NCI-H1092 (cell line): ENCODE measurements at places on chromosomes 2 and 18.

- no peak for DNase-seq
Measured at GRCh38 chr2:230772156-230772555, 59.5 kb downstream of the CAB39 start.

DNA sequence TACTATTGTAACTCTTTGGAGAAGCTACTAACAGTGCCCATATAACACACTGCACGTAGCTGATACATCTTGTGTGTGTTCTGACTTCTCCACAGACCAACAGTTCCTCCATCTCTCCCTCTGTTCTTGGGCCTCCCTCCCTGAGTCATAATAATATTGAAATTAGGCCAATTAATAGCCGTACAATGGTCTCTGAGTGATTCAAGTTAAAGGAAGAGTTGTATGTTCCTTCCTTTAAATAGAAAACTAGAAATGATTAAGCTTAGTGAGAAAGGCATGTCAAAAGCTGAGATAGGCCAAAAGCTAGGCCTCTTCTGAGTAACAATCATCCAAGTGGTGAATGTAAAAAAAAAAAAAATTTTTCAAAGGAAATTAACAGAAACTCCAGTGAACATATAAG lies 828.4 kb upstream of the CHAC2 start:
- no peak for DNase-seq

DNA sequence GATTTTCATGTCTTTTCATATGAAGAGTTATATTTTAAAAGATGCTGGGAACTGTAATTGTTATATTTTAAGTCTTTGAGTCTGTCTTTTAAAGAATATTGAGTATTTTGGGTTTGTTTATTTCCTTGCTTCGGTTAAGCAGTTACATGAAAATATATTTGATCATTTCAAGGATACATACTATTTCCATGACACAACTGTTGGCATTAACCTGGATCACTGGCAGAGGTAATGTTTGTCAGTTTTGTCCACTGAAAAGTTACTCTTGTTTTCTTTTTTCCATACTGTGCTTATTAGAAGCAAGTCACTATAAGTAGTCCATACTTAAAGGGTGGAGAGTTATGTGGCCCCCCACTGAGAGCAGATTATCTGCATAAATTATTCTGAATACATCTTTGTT lies 1142.0 kb upstream of the TMEFF2 start:
- no peak for DNase-seq

DNA sequence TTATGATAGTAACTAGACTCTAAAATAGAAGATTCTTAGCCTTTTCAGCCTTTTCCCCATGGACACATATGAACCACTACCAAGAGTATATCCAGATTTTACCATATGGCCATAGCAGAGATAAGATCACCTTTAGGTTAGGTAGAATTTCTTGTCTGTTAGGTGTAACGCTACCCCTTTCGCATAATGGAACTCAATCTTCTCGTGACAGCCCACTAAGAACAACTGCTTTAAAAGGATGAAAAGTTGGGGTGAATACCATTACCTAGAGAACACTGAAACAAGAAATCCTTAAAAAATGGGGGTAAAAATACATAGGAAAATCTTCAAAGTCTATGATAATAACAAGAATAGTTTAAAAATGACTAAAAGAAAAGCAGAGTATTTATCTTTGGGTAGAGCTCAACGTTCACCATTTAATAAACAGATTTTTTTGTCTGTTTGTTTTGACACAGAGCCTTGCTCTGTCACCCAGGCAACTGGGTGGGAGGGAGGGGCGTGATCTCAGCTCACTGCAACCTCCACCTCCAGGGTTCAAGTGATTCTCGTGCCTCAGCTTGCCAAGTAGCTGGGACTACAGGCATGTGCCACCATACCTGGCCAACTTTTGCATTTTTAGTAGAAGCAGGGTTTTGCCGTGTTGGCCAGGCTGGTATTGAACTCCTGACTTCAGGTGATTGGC lies 67.2 kb downstream of the VIL1 start:
- no peak for DNase-seq

DNA sequence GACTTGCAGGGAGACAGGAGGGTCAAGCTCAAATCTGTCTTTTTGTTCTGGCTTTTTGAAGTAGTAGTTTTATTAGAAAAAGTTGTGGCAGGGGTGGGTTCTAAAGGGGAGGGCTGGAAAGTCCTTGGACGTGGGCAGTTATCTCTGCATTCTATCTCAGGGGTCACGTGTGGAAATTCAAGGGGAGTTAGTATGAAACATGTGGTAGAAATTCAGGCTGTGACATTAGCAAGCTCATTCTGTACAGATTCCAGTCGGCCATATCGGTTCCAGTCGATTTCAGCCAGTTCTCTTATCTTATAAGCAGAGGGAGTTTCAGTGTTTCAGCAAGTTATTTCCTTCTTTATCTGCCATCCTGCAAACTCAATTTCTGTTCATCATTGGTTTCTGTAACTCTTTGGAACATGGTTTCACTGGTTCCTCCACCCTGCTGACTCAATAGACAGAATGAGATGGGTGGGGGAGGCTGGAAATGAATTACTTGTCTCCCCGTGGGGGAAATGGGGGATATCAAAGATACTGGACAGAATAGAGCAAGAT lies 53.0 kb downstream of the RAB27B start:
- no peak for DNase-seq

GRCh38 chr18:37640504-37640903 lies 74.9 kb upstream of the CELF4 start:
- DNase-seq = no peak

GRCh38 chr2:66699793-66700676 lies 265.1 kb downstream of the MEIS1 start:
- DNase-seq = no peak

DNA sequence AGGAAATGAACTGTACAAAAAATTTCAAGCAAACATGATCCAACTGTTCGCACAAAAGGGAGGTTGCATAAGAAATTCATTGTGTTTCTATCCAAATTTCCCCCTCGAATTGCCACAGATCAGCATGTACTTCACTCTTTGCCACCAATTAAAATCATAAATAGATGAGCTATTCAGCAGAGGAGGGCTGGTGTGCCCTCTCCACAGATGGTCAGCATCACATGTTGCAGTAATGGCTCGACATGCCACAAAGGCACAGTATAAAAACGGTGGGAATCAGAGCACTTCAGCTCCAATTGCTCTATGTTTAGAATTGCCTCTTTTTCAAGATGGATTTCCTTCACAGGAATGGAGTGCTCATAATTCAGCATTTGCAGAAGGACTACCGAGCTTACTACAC lies at the start of gene G6PC2:
Gene G6PC2, plus strand, starts transcription at position 289 of the 400 bp plus-strand sequence. Its CDS starts 41 bp downstream, at position 330.
- no peak for DNase-seq

DNA sequence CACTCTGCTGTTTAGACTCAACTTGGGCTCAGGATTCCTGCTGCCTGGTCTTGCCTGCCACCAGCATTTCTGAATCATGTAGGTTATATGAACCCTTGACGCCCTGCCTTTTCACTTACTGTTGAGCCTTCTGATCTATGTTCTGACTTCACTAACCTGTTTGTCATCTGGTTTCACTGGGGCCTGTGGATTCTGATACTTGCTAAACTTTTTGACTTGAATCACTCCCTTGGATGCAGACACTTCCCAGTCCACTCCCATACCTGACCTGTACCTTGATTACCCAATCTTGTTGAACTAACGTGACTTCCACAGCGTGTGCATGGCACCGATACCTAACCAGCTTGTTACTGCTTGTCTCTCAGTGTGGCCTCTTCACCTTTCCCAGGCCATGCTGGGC lies 35.6 kb upstream of the SPAG16 start:
- no peak for DNase-seq

DNA sequence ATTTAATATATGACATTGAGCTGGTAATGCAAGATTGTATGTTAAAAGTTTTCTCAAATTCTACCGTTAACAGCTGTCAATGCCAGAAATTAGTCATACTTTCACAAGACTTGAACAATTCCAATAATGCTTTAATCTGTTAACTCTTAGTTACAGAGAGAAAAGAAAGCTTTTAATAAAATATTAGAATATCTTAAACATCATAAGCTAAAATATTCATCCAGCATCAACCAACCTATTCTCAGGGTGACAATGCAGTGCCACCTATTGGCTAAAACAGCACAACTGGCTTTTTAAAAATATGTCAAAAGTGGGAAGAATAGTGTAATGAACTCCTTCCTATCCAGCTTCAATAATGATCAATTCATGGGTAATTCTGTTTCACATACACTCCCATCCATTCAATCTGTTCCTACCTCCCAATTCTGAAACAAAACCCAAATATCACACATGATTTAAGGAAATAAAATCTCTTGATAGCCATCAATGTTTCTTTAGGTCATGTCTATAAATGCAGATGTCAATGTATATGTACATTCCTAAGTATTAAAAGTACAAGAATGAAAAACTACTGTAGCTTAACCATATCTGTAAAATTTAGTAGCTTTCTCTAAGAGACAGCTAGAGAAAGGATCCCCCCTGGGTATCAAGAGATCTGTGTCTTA lies 79.8 kb upstream of the CCDC141 start:
- DNase-seq = no peak

DNA sequence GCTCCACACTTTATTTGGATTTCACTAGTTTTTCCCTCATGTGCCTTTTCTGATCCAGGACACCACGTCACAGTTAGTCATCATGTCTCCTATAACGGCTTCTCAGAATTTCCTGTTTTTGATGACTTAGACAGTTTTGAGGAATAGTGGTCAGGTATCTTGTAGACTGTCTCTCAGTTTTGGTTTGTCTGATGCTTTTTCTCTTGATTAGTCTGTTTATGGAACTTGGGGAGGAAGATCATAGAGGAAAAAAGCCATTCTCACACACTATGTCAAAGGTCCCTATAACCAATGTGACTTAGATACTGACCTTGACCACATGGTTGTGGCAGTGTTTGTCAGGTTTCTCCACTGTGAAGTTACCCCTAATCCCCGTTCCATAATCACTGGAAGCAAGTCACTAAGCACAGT lies 89.0 kb downstream of the RAPH1 start:
- DNase-seq = no peak

DNA sequence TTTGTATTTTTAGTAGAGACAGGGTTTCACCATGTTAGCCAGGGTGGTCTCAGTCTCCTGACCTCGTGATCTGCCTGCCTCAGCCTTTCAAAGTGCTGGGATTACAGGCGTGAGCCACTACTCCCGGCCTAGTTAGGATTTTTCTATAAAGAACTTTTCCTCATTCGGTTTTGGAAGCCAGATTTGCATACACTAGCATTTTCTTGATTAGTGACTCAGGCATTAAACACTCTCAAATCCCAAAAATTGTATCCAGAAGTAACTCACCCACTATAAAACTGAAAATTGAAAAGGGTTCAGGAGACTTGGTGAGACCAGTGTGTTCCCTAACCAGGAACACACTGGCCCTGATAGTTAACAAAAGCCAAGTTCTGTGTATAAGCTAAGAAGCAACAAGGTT lies 25.2 kb downstream of the EIF2AK3 start:
- DNase-seq = no peak

DNA sequence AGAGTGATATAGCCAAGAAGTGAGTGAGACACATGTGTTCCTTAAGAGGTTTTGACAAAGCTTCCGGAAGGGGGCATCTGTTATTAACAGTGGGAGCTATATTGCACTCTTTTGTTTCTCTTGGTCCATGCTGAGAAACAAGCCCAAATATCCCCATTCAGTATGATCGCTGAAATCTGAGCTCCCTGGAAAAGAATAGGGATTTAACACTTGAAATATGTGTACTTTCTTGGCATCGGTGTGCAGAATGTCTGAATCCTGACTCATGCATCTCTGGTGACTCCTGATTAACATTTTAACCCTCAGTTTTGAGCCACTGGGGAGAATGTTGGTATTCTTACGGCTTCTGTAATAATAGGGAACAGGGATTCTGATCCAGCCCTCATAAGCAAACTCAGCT lies 448.1 kb downstream of the TSN start:
- DNase-seq = no peak

GRCh38 chr2:79219383-79219988 lies 59.9 kb upstream of the REG3A start:
- DNase-seq = no peak

DNA sequence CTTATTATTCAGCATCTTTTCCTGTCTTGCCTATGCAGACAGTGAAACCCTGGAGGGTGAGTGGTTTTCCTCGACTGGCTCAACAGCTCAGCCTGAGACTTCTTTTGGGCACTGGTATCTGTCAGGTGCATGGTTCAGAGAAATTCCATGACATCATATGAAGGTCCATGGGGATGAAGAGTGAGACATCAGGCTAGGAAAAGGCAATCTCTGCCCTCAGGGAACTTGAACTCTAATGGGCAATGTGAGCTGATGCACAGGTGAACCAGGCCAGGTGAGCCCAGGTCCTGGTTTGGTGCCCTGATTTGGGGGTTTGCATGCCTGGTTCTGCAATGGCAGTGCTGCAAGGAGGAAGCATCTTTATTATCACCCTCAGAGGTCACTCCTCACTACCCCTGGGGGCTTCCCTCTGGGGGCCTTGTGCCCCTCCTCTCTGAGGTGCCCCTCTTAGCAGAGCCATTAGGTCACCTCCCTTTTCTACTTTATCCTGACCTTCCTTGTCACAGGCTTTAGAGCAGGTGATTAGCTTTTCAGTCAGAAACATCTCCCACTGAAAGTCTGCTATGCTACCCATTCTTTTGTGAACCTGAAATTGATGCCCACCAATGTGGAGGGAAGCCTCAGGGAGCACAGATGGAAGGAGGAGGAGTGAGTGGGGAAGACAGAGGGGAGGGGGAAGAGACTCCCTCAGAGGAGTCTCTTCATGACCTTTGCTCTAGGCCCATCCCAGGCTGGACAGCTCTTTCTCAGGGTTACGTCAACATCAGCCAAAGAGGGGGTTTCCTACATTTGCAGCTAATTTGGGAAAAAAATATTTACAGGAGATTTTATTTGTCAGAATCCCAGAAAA lies 47.3 kb downstream of the MERTK start:
- DNase-seq = no peak

GRCh38 chr2:175152242-175152641 lies 15.8 kb downstream of the ATF2 start:
- DNase-seq = no peak

DNA sequence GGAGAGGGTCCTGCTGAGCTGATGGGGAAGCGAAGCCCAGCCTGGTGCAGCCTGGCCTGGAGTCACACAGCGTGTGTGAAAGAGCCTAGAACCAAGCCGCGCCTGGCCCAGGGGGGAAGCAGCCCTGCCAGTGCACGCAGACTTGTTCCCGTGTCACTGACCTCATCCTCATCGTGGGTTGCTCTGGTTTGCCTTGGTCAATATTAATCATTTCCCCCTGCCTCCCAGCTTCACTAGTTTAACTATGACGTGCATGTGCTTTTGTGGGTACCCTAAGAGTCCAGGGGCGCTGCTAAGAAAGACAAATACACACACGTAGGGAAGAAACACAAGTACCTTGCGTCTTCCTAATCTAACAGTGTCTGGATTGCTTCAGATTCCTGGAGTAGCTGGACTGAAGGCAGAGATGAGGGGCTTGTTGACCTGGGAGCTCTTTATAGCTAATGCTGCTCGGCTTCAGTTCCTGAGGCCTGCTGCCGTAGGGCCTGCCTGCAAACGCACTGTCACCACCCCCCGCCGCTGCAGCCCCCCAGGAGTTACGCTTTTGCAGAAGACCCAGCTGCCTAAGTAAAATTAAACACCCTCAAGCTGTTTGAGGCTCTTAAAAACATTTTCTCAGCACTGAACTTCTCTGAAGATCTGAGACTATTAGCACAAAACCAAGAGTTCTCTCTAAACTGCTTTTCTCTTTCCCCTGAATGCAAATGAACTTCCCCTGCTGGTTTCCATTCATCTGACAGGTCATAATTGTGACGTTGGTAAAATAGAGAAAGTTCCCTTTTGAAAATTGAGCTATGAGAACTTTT lies 159.2 kb downstream of the FAM210A start:
- no peak for DNase-seq
